ENCODE measurements at places on chromosomes 4 and X.

GRCh38 chr4:184167576-184167975 is 50.1 kb downstream of the ENPP6 start:
- no peak for DNase-seq

DNA sequence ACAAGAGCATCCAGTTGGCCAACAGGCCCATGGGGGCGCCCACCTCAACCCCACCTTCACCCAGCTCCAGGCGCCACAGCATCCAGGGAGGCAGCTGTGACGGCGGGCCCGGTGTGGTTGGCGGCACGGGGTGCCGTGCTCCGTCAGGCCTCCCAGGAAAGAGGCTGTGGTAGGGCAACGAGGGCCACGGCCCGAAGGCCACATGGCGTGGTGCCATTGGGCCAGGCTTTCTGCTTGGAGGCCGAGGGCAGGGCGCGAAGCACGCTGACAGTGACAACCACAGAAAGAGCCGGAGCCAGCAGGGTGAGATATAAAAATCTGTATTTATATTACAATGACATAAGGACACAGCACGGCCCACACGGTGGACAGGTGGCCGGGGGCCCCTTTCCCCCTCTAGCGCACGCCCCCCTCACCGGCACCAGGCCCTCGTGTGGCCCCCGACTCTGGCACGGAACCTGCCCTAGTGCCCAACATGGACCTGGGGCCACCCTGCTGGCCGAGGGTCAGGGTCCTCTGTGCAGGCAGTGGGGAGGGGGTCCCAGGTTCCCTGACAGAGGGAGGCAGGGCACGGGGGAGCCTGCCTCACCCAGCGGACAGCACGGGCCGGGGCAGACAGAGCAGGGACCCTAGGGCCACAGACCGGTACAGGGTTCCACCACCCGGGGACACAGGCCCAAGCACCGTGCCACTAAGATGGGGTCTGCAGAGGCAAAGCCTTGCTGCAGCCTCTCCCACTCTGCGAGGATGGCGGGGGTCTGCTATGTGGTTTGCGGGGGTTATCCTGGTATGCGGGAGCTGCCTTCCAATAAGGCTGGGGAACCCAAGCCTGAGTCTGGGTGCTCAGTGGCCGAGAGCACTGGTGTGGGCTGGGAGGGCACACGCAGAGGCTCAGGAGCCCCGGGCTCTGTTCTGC is 5.5 kb upstream of the HAUS3 start:
- DNase-seq = no peak

DNA sequence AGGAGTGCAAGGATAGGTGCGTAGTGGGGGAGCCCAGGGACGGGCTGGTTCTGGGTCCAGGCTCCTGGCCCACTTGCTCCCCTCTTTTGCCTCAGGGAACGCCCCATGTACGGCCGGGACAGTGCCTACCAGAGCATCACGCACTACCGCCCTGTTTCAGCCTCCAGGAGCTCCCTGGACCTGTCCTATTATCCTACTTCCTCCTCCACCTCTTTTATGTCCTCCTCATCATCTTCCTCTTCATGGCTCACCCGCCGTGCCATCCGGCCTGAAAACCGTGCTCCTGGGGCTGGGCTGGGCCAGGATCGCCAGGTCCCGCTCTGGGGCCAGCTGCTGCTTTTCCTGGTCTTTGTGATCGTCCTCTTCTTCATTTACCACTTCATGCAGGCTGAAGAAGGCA is 1.7 kb downstream of the EMD start:
- DNase-seq = no peak

- DNase-seq = no peak
Measured at GRCh38 chr4:75634281-75634680, 4.0 kb upstream of the CDKL2 start.

DNA sequence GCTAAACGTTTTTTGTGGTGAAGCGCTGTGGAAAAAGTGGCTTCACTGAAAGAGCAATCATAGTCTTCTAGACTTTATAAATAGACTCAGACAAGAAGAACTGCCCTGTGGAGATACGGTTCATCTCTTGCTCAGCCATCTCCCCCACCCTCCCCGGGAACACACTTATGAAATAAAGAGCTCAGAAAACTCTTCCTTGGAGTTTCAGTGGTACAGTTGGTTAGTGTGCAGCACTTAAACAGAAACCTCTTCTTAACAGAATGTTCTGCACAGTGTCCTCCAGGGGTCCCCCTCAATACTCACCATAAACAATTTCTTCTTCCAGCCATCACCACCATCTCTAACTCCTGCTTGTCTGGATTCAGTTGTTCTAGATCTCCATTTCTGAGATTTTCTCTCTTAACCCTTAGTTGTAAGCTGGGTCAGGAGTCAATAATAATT is 313.0 kb downstream of the ARHGAP10 start:
- peak; percentile 8 for DNase-seq

DNA sequence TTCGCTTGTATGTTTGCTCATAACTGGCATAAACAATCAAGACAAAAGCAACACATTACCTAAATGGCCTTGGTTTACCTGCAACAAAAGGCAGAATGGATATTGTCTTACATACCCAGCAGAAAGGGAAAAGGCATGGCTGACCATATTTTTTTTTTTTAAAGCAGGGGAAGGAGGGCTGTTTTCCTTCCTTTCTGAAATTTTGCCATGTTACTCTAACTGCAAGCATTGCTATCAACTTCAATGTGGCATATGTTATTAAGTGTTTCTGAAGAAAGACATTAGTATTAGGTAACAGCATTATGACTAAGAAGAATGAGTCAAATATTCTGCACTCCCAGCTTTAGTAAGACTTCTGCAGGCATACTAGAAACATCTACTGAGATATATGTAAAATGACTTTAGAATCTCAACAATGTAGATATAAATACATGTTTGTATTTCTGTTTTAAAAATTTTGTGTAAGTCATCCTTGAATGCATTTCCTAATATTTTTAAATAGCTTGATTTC is 512.6 kb upstream of the FAM241A start:
- DNase-seq = no peak

DNA sequence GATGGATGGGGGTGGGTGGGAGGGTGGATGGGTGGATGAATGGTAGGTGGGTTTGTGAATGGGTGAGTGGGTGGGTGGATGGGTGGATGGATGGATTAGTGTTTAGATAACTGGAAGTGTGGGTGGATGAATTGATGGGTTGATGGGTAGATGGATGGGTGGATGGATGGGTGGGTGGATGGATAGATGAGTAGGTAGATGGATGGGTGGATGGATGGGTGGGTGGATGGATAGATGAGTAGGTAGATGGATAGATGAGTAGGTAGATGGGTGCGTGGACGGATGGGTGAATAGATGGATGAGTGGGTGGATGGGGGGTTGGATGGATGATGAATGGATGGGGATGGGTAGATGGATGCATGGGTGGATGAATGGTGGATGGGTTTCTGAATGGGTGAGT is 20.3 kb upstream of the ASMTL start:
- no peak for DNase-seq

GRCh38 chr4:150242820-150243458 is 164.7 kb downstream of the DCLK2 start:
- DNase-seq = peak; percentile 51

- no peak for DNase-seq
Measured at GRCh38 chrX:46713672-46714490, 45.0 kb downstream of the SLC9A7 start.

DNA sequence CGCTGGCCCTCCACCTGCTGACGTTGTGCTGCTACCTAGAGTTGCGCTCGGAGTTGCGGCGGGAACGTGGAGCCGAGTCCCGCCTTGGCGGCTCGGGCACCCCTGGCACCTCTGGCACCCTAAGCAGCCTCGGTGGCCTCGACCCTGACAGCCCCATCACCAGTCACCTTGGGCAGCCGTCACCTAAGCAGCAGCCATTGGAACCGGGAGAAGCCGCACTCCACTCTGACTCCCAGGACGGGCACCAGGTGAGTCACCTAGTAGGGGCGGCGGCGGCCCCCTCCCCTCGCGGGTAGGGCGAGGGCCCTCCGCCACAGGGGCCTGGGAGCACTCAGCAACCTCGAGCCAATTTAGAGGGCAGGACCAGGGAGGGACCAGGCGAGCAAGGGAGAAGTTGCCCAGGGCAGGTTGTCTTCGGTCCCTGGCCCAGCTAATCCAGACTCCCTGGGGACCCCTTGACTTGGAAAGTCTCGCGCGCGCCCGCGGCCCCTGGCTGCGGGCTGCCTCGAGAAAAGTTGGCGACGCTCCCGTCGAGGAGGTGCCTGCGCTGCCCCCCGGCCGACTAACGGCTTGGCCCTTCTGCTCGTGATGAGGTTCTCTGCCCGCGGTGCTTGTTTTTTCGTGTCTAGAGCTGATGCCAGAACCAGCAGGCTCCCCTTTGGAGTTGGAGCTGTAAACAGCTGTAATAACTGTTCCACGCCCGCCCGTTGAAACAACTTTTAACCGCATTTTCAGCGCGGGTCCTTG is 717 bp downstream of the EDA start:
- DNase-seq = peak; percentile 46

DNA sequence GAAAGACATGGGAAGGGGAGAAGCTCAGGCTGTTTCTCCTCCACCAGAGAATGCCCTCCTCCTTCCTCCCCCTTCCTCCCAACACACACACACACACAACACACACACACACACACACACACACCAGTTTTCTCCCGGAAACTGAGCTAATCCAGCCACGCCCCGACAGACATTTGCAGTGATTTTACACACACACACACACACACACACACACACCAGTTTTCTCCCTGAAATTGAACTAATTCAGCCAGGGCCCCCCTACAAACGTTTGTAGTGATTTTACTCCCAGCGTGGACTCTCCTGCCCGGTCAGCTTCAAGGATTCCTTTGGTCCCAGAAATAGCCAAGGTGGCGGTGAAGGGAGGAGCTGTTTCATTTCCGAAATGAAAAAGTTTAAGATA is 32.9 kb upstream of the STX18 start:
- peak; percentile 76 for DNase-seq

All from DMS53 (cell line).